ENCODE measurements at places on chromosomes 2 and 18. TPM values are rescaled to one million over a fixed set of nuclear protein-coding genes. Genes with fewer than 3 reads are reported as not detected.

DNA sequence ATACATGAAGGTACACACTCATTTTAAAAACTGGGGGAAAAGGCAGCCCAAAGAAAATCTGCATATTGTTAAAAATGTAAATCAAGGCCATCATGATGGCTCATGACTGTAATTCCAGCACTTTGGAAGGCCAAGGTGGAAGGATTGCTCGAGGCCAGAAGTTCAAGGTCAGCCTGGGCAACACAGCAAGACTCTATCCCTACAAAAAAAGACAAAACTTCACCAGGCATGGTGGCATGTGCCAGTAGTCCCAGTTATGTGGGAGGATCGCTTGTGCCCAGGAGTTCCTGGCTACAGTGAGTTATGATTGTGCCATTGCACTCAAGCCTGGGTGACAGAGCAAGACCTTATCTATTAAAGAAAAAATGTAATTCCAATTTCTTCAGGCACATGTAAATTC is 34.6 kb upstream of the TMEM247 start:
- no peak for DNase-seq

DNA sequence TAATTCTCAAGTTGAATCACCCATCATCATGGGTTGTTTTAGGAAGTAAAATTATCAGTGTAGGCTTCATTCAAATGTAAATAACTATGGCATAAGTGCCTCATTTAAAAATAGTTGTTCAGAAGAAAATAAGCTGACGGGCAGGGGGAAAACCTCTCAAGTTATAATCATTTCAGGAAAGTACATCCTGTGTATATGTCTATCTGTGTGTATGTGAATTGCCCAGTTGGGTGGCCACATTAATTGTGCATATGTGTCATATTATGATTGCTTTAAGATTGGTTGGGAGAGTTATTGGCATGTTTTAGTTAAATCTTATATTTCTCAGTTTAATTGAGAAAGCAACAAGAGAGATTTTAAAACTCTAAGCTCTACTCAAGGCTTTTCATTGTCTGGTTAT is 282.8 kb upstream of the VWC2L start:
- DNase-seq = no peak

DNA sequence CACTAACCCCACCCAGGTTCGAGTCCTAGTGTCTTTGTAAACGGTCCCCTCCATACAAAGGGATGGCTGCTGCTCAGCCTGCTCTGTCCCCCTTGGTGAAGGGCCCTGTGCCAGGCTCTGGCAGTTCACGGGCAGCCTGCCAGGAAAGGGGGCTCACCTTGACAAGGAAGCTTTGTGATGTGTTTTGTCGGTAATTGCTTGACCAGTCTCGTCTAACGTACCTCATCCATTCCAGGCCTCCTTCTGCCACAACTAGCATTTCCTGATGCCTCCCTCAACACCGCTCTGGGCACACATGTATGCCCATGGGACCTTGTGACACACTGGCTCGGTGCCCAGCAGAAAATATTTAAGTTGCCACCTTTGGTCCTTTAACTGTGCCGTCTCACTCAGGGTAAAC is 171.9 kb downstream of the KLHL29 start:
- DNase-seq = no peak

GRCh38 chr2:177735318-177735803 is 337.2 kb downstream of the PDE11A start:
- no peak for DNase-seq

DNA sequence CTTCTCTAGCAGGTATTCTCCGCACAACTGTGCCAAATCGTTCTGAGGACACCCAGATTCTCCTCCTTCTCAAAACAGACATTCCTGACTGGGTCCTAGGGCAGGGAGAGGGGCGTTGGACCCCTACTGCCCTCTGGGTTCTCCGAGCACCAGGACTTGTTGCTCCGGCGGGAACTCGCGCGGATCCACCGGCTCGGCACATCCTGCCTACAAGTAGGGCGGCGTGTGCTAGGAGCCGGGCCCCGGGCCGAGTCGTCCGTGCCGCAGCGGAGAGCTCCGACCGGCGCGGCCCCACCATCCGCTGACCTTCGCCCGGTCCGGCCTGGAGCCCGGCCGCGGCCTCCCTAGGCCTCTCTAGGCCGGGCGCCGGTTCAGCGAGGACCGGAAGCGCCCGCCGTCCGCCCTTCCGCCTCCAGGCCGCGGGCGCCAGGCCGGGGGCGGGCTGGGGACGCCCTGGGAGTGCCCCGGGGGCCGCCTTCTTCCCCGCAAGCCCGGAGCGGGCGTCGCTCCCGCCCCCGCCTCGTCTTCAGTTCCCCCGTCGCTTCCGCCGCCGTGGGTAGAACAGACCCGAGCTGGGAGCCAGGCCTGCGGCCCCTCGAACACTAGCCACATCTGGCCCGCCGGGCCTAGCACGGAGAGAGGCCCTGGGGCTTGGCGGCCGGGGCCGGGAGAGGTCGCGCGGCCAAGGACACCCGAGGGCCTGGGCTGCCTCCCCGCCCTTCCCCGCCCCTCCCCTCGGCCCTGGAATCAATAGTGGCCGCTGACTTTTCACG is 7.6 kb upstream of the ONECUT2 start:
- no peak for DNase-seq

The ANKRD62 gene
- not detected for polyA plus RNA-seq

Data from naive B cell (primary cell).